Pancreas (tissue), 10 donors: ENCODE measurements at places on chromosomes 11 and 22. TPM values are rescaled to one million over a fixed set of nuclear protein-coding genes. Genes with fewer than 3 reads are reported as not detected.

DNA sequence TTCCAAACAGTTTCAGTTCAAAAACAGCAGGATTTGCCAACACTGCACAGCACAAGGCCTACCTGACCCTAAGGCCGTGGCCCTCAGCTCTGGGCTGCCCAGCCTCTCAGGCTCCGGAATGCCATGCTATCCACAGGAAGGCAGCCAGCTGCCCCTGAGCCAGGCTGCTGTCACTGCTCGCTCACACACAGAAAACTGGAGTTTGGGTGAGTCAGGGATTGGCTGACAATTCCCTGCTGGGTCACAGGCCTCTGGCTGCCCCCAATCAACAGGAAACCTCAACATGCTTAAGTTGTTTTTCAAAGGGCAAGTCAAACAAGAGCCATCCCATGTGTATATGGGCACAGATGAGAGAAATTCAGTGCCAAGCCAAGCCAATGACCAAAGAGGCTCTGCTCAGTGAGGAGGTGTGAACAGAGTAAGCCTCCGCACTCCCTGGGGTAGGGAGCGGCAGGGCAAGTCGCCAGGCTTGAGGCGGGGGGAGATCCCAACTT lies 50.2 kb downstream of the RPL27A start:
- no peak overlapping the region for H3K4me3 ChIP-seq
- no peaks in the 10 kb centered on the region for H3K27me3 ChIP-seq
- no peaks in the 10 kb centered on the region for H3K36me3 ChIP-seq
- H3K4me1 ChIP-seq = peaks cover 21% of the 10 kb centered on the region
- DNase-seq = peak; percentile 60

DNA sequence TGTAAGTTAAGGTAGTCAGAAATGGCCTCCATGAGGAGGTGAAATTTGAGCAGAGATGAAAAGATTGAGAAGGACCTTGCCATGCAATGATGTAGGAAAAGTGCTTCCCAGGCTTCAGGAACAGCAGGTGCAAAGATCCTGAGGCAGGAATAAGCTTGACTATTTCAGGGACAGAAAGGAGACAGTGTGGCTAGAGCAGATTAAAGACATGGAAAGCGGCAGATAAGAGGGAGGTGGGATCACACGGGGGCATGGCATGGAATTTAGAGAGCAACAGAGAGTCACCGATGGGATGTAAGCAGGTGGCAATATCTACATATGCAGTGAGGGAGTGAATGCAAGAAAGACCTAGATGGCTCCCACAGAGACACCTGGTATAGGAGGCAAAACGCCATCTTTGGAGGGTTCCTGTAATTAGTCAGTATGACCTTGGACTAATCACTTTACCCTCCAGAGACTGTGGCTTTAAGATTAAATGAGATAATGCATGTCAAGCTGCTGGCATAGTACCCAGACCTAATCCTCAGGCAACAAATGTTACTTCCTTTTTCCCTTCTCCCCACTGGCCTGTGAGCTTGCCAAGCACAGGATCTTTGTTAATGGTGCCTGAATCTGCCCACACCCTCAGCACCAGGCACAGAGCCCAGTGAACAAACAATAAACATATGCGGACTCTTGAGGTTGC lies 24.6 kb upstream of the ACER3 start:
- H3K4me3 ChIP-seq = no peak overlapping the region
- no peak overlapping the region for H3K27ac ChIP-seq
- H3K4me1 ChIP-seq = peaks cover 7% of the 10 kb centered on the region
- H3K36me3 ChIP-seq = no peaks in the 10 kb centered on the region

DNA sequence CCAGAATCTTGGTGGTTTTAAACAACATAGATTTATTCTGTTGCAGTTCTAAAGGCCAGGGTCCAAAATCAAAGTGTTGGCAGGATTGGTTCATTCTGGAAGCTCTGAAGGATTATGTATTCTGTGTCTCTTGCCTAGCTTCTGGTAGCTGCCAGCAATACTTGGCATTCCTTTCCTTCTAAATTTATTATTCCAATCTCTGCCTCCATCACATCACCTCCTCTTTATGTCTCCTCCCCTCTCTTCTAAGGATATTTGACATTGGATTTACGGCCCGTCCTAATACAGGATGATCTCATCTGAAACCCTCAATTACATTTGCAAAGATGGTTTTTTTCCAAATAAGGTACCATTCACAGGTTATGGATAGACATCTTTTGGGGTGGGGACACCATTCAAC lies 186.5 kb downstream of the SBF2 start:
- no peaks in the 10 kb centered on the region for H3K4me1 ChIP-seq
- H3K4me3 ChIP-seq = no peak overlapping the region
- no peaks in the 10 kb centered on the region for H3K36me3 ChIP-seq

DNA sequence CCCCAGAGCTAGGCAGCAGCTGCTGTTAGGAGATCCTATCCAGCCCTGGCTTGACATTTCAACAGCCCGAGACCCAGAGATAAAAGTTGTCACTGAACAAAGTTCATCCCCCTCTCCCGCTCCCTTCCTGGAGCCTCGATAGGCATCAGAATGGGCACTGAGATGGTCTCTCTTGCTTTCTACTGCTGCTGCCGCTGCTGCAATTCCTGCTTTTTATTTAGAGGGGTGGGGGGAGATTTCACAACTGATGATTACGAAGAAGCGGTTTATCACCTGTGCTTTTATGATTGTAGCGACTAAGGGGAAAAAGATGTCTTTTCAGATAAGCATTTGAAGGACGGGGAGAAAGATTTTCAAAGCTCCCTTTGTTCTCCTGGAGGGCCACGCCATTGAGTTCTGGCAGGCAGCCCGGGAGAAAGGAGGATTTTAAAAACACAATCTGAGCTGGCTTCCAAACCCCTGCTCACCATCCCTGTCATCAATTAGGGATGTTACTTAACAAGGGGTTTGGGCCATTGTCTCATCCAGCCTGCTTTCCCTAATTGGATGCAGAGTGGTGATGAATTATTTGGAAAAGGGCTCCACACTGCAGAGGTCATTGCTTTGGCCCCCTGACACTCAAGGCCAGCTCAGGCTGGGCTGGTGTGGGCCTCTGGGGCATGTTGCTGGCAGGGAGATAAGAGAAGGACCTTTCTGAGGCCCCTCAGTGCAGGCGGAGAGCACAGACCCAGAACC lies 344.7 kb downstream of the BUD13 start:
- no peak for DNase-seq
- H3K4me1 ChIP-seq = no peaks in the 10 kb centered on the region
- H3K27ac ChIP-seq = no peak overlapping the region
- no peaks in the 10 kb centered on the region for H3K36me3 ChIP-seq
- H3K27me3 ChIP-seq = no peaks in the 10 kb centered on the region

DNA sequence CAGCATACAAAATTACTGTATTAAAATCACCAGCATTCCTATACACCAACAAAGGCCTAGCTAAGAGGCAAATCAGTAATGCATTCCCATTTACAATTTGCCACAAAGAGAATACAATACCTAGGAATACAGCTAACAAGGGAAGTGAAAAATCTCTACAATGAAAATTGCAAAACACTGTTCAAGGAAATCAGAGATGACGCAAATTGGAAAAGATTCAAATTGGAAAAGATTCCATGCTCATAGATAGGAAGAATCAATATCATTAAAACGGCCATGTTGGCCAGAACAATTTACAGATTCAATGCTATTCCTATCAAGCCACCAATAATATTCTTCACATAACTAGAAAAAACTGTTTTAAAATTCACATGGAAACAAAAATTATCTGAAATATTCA lies 123.0 kb upstream of the ANO5 start:
- no peaks in the 10 kb centered on the region for H3K27me3 ChIP-seq
- DNase-seq = no peak
- no peak overlapping the region for H3K4me3 ChIP-seq
- H3K27ac ChIP-seq = no peak overlapping the region
- H3K4me1 ChIP-seq = no peaks in the 10 kb centered on the region
- no peaks in the 10 kb centered on the region for H3K36me3 ChIP-seq

- peaks cover 18% of the 10 kb centered on the region for H3K4me1 ChIP-seq
- peak overlapping the region; percentile 94 for H3K4me3 ChIP-seq
- no peaks in the 10 kb centered on the region for H3K27me3 ChIP-seq
- H3K36me3 ChIP-seq = peaks cover 17% of the 10 kb centered on the region
- H3K27ac ChIP-seq = peak overlapping the region; percentile 67
These were observed 1.0 kb downstream of the PIM3 start for GRCh38 chr22:49961601-49962011.

DNA sequence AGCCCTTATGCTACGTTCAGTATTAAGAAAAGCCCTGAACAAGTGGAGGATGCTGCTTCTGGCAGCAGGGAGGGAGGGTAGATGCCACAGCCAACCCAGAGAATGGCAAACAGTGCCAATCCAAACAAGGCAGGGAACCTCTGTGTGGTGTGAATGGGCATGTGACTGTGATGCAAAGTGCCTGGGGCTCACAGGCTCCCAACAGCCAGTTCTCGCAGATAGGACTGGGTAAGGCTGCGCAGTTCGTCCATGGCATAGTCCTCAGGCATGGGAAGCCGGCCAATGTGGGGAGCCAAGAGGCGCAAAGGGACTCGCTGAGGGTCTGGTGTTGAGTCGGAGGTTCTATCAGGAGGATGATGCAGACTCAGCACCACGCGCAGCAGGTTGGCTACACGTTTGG lies 4.8 kb upstream of the CHRNA10 start:
- no peak overlapping the region for H3K27ac ChIP-seq
- H3K4me3 ChIP-seq = no peak overlapping the region
- peaks cover 12% of the 10 kb centered on the region for H3K36me3 ChIP-seq
- H3K4me1 ChIP-seq = no peaks in the 10 kb centered on the region
- no peaks in the 10 kb centered on the region for H3K27me3 ChIP-seq

Gene RAB3IL1
- total RNA-seq = 5.6 TPM

Gene TMEM86A
- total RNA-seq = 4.3 TPM
